ENCODE measurements at places on chromosomes 11 and 22. TPM values are rescaled to one million over a fixed set of nuclear protein-coding genes. Genes with fewer than 3 reads are reported as not detected.

Gene MRGPRX4
- not detected for total RNA-seq

Gene KCNJ5
- not detected for total RNA-seq

Gene CRYBB2
- total RNA-seq, result not detected

Gene JAML
- not detected for total RNA-seq

Gene FAM111B
- total RNA-seq, result 0.89 TPM

Gene OR8G1
- not detected for total RNA-seq

Gene PIH1D2
- 1.2 TPM for total RNA-seq

Gene MUC6
- total RNA-seq, result not detected

Gene FOLR1
- not detected for total RNA-seq
